ENCODE measurements at places on chromosomes 6 and 20.

- no peak for DNase-seq
These were observed 10.2 kb downstream of the BEND6 start for GRCh38 chr6:56965126-56965525.

DNA sequence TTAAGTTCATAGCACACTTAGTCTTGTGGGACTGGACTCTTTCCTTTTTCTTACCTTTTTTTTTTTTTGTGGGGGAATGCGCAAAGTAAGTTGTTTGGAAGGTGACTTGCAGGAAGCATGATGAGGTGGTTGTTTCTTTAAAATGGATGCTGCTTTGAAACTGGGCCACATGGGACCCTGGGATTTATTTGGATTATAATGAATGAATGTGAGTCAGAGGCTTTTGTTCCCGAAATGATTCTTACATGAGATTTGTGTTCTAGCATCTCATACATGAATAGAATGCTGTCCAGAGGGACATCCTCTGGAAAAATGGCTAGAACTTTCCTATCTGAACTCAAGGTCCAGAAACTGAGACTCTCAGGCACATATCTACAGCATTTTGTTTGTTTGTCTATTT is 236.6 kb upstream of the RNF24 start:
- DNase-seq: no peak

- no peak for DNase-seq
These were observed 22.2 kb upstream of the PNPLA1 start for GRCh38 chr6:36247693-36248092.

- no peak for DNase-seq
These were observed 126.7 kb downstream of the BCAS1 start for GRCh38 chr20:53943522-53944291.

DNA sequence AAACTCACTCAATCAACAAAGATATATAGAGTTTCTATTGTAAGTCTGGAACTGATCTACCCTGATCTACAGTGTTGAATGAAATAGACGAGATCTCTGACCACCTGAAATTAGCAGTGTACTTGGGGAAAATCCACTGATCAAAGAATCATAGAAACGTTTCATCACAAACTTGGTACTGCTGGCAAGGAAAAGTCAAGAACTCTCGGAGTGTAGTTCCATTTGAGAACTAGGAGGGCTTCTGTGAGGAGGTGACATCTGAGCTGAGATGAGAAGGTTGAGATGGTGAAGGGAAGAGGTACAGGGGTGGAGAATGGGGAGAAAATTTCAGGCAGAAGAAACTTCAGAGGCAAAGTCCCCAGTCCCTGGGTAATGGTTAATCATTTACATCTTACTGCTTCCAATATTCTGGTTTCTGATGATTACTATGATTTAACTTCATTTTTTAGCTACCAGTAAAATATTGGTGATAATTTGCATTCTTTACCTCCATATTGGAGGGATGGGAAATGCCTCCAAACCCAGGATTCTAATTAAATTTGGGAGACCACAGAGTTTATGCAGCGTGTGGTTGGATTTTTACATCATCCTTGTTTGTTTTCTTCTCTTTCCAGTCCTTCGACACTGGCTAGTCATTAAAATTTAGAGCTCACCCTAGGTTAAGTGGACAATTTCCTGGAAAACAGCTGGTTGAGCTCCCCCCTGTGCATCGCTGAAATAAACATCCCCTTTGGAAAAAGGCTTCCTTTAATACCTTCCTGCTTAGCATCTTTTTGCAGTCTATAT is 191.9 kb downstream of the BCAS1 start:
- no peak for DNase-seq

GRCh38 chr6:123655521-123656306 is 19.0 kb upstream of the TRDN start:
- DNase-seq: no peak

- no peak for DNase-seq
These were observed 480.5 kb upstream of the HTR1E start for GRCh38 chr6:86456821-86457220.

GRCh38 chr20:47727909-47728361 is 57.3 kb downstream of the SULF2 start:
- DNase-seq: no peak

GRCh38 chr20:50048420-50049166 is 64.4 kb downstream of the UBE2V1 start:
- no peak for DNase-seq

DNA sequence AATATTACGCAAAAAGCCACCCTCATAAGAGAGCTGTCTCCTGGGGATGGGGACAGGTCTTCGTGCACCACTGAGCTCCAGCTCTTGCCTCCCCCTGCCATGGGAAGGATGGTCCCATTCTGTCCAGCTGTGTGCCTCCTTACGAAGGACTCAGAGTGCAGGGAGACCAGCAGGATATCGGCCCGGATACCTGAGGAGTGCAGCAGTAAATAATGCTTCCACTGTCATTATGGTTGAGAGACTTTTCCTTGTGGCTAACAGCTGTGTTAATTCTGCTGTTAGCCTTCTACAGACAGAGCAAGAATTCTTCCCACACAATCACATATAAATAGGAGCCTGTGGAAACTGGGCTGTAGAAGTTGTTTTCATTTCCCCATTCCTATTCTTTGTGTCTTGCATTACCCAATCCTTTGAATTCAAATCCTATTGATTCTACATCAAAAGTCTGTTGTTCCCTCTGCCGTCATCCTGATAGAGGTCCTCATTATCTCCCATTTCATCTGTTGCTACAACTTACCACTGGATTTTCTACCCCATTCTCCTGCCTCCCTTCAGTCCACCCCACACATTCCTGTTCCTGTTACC is 364.6 kb upstream of the SOX4 start:
- no peak for DNase-seq

DNA sequence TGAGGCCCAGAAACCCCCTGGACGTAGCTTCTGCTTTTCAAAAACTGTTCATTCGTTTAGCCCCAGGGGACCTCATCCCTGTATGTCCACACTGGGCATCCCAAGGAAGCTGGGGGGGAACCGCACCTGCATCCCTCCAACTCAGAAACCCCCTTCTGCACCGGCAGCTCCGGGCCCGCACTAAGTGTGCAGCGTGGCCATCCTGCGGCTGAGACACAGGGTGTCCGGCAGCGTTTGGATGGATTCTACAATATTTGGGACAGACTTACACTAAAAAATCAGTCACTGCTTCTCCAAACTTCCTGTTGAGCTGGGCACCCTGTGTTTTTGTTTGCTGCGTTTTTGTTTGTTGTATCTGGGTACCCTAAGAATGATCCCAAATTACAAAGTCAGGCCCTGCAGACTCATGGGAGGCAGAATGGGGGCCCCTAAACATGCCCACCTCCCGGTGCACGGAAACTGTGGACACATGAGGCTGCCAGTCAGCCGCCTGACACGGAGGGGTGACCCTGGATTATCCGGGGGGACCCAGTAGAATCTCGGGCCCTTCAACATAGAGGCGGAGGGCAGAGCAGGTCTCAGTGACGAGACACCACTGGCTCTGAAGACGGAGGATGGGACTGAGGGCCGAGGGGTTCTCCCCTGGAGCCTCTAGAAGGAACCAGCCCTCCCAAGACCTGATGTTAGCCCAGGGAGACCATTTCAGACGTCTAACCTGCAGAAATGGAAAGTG is 88.2 kb upstream of the BHLHE23 start:
- no peak for DNase-seq

DNA sequence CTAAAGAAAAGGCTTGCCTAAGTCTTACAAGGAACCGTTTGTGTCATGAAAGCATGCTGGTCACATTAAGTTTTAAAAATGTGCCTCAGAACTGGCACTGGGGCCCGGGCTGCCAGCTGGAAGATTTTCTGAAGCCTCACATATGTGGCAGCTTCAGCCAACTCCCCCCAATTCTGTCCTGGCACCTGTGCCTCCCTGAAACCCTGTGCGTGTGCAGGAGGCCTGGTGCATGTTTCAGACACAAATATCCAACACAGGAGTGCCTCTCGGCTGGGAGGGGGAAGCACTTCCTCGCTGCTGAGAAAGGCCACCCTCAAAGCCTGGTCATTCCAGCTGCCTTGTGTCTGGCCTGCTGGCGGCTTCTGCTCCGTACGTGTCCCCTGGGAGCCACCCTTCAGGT is 188.5 kb upstream of the SNX9 start:
- no peak for DNase-seq

All from fibroblast of skin of left quadriceps (primary cell).